ENCODE measurements at places on chromosomes 12 and 14.

DNA sequence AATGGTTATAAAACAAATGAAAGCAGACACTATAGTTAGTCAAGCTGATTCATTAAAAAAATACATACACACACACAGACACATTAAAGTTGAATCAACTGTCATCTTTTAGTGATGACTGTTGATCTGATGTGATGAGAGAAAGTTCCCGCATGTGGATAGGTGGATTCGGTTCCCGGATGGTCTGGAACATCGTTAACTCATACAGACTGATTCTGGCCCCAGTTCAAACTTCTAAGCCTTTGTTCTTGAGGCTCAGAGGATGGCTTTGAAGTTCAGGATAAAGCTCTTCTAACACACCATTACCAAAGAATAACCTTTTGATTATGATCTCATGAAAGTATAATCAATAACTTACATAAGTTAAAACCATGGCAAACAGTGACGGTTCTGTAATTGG lies 27.5 kb downstream of the WIF1 start:
- no peak for DNase-seq

DNA sequence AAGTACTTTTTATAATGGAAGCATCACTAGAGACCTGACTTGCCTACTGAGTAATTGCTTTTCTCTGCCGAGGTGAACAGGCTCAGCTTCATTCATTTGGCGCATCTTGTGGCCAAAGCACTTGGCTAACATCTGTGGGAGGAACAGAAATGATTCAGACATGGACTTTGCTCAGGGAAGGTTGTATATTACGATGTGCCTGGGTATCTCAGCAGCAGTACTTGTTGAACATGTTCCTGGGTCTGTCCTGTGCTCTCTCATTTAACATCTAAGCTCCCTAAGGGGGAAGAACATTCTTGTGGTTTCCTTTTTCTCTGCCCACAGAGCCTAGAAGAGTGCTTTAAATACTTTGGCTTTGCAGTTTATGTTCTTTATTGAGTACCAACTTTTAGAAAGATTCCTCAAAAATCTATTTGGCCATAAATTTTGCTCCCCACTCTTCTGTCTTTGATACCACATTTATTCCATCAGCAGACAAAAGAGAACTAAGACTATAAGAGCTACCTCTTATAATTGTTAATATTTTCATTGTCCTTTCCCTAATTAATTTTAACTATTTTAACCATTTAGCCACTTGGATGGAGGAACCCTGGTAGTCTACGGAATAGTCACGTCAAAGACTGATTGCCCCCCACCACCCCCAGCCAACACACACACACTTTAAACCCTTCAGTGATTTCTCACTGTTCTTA lies 101.2 kb upstream of the EGLN3 start:
- no peak for DNase-seq

GRCh38 chr12:49979791-49980190 lies 7.0 kb downstream of the AQP6 start:
- DNase-seq = no peak

GRCh38 chr12:19669793-19670192 lies 230.5 kb downstream of the AEBP2 start:
- no peak for DNase-seq

- DNase-seq = no peak
Measured at GRCh38 chr12:132256646-132257045, 72.7 kb downstream of the GALNT9 start.

DNA sequence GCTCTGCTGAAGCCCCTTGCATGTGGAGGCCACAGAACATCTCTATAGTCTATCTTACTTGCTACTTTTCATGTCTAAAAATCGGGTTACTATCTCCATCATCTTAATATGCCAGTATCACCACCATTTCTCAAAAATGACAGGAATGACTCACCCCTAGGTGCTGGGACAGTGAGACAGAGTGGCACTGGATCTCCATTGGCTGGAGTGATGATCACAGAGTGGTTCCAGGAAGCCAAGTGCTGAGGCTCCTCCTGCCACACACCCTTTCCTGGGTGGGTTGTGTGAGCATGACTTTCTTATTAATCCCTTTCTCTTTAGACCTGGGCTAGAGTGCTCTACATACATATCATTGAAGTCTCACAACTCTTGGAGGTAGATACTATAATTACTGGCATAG lies 3.3 kb upstream of the ASCL1 start:
- no peak for DNase-seq
